ENCODE measurements at places on chromosomes 1 and 21. TPM values are rescaled to one million over a fixed set of nuclear protein-coding genes. Genes with fewer than 3 reads are reported as not detected.

GRCh38 chr1:119673171-119673940 lies 25.3 kb upstream of the ZNF697 start:
- DNase-seq = no peak

DNA sequence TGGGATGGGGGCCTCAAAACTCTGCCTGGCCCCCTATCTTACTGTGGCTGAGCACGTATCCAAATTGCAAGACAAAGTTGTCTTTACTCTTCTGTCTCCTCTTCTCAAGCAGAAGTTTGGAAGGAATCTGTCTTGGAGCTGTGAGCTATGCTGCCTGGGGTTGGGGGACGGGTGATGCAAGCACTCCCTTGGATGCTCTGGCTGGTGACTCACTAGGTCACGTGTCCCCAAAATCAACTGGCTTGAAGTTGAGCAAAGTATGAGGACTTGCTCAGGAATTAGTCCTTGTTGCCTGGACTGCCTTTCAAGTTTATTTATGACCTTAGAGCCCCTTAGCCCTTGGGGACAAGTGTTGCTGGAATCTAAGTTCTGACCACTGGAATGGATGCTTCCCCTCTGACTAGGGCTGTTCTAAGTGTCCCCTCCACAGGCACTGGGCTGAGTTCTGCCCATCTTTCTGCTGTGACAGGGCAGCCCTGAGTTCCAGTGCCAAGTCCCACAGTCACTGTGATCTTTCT lies 269.5 kb downstream of the HHAT start:
- DNase-seq = no peak

- peak; percentile 8 for DNase-seq
Observed at GRCh38 chr1:89904219-89904980, 83.6 kb downstream of the LRRC8D start.

DNA sequence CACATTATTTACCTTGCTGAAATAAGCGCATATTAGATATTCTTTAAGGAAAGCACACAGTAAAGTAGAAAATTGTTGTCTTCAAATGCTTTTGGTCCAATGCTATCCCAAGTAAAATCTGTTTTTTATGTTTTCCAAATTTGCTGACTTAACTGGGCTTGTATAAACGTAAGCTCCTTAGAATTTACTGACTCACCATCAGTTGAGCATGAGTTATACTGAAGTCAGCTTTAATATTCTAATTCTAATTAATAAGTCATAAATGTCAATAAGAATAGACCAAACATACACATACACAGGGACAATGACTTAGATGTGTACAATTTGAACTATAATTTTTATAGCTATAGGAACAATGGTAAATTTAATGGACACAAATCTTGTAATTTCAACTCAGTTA lies 319.2 kb downstream of the TPR start:
- DNase-seq = no peak

DNA sequence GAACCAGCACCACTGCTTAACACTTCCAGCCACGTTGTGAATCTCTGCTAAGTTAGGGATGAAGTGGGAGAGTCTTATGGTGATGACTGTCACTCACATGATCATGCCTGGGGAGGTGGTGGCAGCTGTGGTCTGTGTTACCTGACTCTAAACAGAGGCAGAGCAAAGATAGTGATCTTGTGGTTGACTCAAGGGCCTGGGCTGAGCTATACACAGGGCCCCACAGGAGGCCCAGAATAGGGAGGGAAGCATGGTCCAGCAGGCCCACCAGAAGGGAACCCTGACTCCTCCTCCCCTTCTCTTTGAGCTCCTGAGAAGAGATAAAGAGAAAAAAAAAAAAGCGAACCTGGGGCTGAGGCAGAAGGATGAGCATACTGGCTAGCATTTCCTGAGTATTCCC lies 55.0 kb downstream of the PLXNA2 start:
- DNase-seq = no peak

- DNase-seq = no peak
Observed at GRCh38 chr1:168422203-168422847, 121.5 kb downstream of the XCL2 start.

- DNase-seq = peak; percentile 45
Observed at GRCh38 chr1:226001963-226002666, 3.0 kb upstream of the SDE2 start.

GRCh38 chr1:60415696-60416095 lies 342.1 kb upstream of the C1orf87 start:
- no peak for DNase-seq

GRCh38 chr1:69913977-69914376 lies 291.4 kb downstream of the LRRC40 start:
- DNase-seq = peak; percentile 95

DNA sequence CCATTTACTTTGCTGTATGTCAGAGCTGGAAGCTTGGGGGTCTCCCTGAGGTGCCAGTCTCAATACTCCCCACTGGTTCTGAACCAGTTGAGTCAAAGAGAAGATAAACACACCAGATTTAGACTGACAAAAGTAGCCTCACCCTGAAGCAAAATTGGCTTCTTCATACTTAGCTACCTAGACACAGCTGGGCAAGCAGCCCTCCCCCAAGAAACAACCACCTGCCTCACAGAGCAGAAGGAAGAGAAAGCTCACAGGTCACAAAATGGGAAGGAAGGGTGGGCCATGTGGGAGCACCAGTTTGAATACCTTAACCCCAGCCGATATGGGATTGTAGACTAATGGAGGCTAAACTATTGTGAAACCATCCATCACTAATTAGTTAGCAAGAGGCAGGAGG lies 24.6 kb upstream of the MYSM1 start:
- no peak for DNase-seq

DNA sequence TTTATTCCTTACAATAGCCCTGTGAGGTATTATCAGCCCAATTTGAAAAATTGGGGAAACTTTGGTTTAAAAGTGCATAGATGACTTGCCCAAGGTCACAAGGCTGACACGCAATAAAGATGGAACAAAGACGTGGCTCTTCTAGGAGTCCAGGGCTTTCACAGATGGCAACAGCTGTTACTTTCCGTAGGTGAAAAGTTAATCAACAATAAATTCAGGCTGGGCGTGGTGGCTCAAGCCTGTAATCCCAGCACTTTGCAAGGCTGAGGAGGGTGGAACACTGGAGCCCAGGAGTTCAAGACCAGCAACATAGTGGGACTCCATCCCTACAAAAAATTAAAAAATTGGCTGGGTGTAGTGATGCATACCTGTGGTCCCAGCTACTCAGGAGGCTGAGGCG lies 87.8 kb upstream of the ATF3 start:
- no peak for DNase-seq

GRCh38 chr1:24606296-24606605 lies 36.9 kb upstream of the SRRM1 start:
- no peak for DNase-seq

DNA sequence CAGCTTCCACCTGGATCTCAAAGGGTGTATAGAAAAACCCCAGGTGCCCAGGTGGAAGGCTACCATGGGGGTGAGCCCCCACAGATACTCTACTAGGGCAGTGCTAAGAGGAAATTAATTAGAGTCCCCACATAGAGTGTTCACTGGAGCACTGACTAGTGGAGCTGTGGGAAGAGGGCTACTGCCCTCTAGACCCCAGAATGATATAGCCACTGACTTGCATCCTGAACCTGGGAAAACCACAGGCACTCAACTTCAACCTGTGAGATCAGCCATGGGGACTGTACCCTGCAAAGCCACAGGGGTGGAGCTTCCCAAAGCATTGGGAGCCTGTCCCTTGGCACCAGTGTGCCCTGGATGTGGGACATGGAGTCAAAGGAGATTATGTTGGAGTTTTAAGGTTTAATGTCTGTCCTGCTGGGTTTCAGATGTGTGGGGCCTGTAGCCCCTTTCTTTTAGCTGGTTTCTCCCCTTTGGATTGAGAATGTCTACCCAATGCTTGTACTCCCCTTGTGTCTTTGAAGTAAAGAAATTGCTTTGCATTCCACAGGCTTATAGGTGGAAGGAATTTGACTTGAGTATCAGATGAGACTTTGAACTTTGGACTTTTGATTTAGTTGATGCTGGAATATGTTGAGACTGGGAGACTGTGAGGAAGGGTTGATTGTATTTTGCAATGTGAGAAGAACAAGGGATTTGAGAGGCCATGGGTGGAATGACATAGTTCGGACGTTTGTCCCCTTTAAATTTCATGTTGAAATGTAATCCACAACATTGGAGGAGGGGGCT lies 31.8 kb upstream of the CDC14A start:
- no peak for DNase-seq

GRCh38 chr1:167541003-167541402 lies 12.6 kb downstream of the CREG1 start:
- DNase-seq = no peak

DNA sequence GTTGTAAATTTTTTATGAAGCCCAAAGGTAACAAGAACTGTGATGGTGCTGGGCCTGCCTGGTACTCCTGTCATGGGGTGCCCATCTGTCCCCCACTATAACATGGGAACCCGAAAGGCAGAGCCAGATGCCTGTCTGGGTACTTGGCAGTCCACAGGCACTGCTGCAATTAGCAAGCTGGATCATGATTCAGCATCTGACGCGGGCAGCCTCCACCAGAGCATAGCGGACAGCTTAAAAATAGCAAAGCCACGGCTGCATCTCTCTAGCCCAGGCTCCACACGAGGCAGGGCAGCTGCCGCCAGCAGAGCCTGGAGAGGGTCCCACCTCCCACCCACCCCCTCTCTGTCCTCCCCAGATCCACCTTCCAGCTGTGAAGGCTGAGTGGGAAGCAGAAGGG lies 22.9 kb downstream of the SUSD4 start:
- DNase-seq = peak; percentile 82

DNA sequence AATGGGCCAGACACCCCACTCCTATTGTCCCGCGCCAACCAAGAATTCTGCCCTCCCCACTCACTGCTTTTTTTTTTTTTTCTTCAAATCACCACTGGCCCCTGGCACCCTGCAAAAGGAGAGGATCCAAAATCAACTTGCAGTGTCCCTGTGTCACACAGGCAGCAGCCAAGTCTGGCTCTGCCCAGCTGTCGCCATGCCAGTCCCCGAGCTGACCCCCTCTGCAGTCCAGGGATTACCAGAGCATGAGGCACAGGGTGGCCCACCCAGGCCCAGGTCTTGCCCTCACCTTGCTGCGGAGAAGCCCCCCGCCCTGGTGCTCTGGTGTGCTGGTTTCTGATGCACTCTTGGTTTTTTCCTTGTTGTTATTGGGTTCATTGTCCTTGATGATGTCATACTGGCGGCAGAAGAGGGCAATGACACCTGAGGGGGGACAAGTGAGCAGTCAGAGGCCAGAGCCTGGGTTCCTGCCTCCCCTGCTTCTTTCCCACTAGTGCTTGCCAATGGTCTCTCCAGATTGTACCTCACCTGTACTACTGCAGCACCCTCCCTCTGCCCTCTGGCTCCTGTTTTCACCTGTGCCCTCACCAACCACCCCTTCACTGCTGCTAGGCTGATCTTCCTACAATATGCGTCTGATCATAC lies 6.2 kb downstream of the FNDC5 start:
- DNase-seq = no peak

DNA sequence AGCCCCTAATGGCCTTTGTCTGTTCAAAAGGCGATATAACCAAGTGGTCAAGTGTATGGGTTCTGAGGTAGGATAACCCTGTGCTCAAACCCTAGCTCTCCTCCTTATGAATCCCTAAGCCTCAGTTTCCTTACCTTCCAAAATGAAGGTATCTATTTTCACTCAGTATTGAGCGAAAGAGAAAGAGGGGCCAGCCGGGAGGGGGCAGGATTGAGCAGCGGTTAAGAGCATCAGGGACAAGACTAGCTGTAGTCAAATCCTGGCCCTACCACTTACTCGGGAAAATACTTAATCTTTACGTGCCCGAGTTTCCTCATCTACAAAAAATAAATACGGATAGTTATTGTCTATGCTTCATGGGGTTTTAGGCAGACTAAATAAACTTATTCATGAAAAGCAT lies 25.7 kb downstream of the LY9 start:
- DNase-seq = no peak

DNA sequence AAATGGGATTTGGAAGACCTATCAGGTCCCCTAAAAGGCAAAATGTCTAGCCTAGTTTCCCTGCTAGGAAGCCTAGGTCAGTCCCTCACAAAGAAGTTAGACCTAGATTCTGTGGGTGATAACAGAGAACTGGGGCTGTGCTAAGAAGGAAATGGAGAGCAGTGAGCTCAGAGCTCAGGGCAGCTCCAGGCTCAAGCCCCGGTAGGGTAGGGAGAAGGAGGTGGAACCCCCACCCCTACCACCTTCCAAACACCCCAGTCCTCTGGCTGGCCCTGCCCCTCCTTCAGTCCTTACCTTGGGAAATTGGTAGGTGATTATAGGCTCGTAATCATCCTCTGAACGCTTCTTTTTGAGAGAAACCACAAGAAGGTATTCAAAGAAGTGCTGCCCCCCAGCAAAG lies 1.1 kb downstream of the DENND2D start:
- DNase-seq = no peak

DNA sequence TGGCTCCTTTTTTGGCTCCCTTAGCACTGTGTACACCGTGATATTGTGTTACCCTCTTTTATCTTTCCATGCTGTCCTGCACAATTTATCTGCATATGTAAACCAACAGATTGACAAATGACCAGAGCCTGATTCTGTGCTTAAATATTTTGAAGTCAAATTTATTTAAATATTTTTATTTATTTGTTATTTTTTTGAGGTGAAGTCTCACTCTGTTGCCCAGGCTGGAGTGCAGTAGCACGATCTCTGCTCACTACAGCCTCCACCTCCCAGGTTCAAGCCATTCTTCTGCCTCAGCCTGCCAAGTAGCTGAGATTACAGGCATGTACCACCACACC lies 12.8 kb downstream of the PMF1 start:
- DNase-seq = no peak

DNA sequence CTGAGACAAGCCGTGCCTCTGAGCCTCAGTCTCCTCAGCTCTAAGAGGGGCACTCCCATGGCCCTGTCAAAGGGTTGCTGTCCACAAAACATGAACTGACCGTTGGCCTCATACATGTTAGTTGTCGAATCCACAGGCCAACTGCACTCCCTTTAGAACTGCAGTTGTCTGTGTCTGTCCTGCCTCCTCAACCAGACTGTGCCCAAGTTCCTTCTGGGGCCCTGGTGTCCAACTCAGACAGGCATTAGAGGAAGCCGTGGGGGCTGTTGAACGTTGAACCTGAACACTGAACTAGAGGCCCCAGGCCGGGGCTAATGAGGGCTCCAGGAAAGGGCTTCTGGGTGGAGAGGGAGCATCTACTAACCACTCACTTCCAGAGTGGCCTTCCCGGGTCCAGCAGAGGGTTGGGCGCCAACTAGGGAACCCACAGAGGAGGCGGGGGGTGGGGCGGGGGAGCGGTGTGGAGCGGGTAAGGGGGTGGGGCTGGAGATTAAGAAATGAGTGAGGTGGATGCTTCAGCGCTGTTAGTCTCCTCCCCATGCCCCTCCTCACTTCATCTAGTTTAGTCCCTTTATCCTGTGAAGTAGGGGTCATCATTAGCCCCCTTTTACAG lies at the start of gene RAB42:
RAB42 (plus strand) TSS at position 558 of the 613 bp plus-strand sequence. CDS start 247 bp downstream, outside the sequence.
- peak; percentile 30 for DNase-seq

KRTAP21-2 gene
- total RNA-seq = not detected

CD2 gene
- not detected for total RNA-seq

SLC6A9 gene
- total RNA-seq = 4.9 TPM

TNFRSF4 gene
- 0.11 TPM for total RNA-seq

ZMYND12 gene
- total RNA-seq = 0.39 TPM

NBL1 gene
- total RNA-seq = 1.4 TPM

WNT3A gene
- total RNA-seq = not detected

STYXL2 gene
- 52.1 TPM for total RNA-seq

SAMSN1 gene
- 0.11 TPM for total RNA-seq
